Muscle of back (tissue), 13 donors: ENCODE measurements at places on chromosomes 6 and 20.
A peak's percentile ranks its signal among the peaks of the same experiment; 100 is the strongest.

GRCh38 chr20:53570446-53571276 lies 23.0 kb downstream of the ZNF217 start:
- DNase-seq: no peak

DNA sequence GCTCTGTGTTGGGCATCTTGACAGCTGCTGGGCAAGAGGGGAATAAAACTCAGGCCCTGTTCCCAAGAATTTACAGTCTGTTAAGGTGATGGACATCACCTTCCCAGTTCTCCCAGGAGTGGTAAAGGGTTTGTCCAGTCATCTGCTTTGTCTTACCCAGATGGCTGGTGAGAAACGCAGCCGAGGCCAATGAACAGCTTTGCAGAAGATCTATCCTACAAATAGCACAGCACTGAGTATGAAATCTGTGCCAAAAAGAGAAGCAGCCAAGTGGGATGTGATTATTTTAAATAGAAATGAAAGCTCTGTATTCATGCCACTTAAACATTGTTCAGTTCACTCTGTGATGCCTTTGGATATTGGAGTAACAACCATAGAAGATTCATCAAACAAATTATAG lies 132.7 kb upstream of the SLC22A16 start:
- DNase-seq: peak; percentile 24

- DNase-seq: no peak
Measured at GRCh38 chr6:113317442-113317841, 539.7 kb upstream of the MARCKS start.

GRCh38 chr6:163941624-163941976 lies 527.1 kb downstream of the QKI start:
- DNase-seq: no peak

- DNase-seq: no peak
Measured at GRCh38 chr6:104414723-104415122, 445.0 kb downstream of the HACE1 start.

- DNase-seq: no peak
Measured at GRCh38 chr6:170510631-170511030, 42.5 kb downstream of the PSMB1 start.

DNA sequence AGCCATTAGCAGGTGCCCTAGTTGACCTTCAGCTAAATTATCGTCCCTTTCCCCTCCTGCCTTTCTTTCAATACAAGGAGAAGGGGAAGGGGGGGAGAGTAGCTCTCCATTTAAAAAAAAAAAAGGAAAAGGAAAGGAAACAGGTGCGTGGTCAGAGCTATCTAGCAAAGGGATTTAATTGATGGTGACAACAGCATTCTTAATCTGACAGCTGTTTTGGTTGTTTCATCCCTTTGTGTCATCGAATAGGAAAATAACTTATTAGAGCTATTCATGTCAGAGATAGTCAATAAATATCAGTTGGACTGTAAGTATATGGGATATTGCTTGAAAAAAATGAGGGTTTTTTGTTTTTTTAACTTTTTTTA lies 195.2 kb upstream of the SASH1 start:
- DNase-seq: no peak

DNA sequence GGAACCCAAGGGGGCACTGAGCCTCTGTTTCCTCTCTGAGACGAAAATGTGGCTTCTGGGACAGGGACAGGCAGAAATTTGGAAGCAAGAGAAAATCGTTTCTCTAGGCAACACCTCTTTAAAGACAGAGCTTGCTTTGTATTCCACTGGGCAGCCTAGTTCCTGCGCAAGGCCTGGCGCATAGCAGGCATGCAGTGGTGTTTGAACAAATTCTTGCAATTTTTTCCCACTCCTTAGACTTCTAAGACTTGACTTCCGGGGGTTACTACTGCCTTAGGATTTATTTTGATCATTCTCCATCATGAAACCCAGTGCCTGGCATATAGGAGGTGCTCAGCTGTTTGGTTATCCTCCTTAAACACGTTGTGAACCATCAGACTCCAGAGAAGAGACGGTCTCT lies 249.0 kb upstream of the KCNG1 start:
- no peak for DNase-seq

DNA sequence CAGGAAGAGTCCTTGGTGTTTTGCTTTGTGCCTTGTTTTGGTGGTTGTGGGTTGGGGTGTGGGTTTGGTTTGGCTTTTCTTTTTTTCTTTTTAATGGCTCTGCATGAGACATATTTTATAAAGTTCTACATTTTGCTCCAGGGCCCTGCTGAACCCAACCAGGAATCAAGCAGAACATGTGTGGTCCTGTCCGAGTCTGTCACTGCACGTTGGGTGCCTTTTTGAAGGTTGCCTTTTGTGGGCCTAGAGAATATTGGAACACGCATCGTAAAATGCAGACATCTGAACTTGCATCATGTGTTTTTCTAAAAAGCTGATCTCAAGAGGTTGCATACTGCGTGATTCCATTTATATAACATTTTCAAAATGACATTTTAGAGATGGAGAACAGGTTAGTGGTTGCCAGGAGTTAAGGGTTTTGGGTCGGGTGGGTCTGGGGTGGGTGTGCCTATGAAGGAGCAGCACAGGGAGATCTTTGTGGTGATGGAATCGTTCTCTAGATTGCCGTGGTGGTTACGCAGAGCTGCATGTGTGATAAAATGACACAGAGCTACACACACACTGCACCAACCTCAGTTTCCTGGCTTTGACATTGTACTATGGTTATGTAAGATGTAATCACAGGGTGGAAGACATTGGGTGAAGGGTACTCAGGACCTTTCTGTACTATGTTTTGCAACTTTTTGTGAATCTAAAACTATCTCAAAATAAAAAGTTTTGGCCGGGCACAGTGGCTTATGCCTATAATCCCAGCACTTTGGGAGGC lies 80.2 kb downstream of the EYA2 start:
- DNase-seq: no peak

DNA sequence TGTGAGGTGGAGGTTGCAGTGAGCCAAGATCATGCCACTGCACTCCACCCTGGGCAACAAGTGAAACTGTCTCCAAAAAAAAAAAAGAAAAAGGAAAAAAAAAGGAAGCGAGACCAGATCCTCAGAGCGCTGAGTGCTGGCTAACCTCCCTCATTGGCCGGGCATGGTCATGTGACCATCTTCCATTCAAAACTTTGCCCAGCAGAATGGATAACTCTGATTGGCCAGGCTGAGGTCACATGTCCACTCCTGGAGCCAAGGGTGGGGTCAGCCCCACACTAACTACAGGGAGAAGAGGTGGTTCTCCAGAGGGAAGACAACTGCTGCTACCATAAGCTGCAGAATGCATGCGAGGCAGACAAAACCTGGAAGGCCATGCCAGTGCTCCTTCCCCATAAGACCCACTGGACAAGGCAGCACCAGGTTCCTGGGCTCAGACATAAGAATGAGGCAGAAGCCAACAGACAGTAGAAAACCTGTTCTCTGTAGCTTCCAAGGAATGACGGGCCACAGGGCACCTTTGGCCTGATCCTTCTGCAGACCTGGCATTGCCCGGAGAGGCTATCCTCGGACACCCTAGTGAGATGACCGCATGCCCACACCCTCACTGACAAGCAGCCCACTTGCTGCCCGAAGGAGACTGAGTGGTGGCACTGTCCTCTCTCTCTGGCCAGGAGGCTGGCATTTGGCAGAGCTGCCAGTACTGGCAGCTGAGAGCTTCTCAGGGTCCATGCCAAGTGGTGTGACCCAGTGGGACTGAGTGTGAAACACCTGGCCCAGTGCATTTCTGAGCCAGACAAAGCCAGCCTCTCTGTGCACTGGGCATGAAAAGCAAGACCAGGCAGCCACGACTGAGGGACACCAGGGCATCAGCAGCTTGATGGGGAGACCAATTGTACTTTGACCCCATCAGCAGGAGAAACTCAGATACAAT lies 311.9 kb upstream of the SULF2 start:
- DNase-seq: no peak

GRCh38 chr20:10309326-10309725 lies 90.7 kb downstream of the SNAP25 start:
- DNase-seq: peak; percentile 87

DNA sequence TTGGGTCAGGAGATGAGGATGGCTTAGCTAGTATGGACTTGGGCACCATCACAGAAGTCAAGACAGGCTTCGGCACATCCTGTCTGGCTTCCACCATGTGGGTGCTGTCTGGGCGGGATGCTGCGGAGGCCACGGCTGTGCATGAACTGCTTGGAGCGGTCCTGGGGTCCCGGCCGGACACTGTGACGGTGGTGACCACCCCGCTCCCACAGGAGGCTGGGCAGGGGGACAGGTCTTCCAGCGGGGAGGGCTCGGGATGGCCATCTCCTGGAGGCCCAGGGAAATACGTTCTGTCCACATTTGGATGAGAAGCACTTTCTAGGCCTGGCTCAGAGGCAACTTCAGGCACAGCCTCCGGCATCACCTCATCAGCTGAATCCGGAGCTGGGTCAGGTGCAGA lies 32.1 kb upstream of the TCFL5 start:
- DNase-seq: no peak

GRCh38 chr20:23643659-23644058 lies 5.9 kb upstream of the CST3 start:
- DNase-seq: no peak

- DNase-seq: peak; percentile 94
Measured at GRCh38 chr6:150800674-150801314, 64.7 kb upstream of the MTHFD1L start.

- DNase-seq: no peak
Measured at GRCh38 chr20:53917145-53918019, 153.0 kb downstream of the BCAS1 start.

GRCh38 chr6:170371080-170371479 lies 64.5 kb downstream of the FAM120B start:
- DNase-seq: no peak

DNA sequence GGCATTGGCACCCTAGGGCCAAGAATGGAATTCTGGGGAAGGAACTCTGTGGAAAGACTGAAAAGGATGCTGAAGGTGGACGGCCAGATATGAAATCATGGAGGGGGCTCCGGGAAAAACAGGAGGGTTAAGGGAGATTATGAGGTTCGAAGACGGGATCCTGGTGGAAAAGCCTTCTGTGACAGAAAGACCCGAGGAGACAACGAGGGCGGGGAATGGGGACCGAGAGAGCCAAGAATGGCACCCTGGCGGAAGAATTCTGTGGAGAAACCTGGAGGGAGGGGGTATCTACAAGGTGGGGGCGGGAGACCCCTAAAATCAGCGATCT lies 426 bp downstream of the TRMT6 start:
- DNase-seq: no peak

DNA sequence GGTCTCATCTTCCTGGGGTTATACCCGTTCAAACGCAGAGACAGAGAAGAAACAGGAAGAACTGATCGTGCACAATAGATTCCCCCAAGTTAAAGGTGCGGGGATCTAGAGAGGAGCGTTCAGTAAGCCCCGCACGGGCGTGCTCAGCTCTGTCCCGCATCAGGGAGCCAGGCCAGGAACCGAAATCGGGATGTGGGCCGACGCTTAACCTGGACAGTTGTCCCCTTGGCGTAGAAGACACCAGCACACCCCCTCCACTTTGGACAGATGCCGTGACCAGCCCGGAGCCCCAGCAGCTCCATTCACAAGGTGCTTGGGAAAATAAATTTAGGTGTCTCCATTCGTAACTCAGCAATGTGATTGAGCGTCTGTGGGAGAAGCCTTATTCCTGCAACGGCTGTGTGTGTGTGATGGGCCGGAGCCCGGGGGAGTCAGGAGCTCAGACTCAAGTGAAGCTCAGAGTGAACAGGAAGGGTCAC lies 24.0 kb upstream of the GATA5 start:
- no peak for DNase-seq

DNA sequence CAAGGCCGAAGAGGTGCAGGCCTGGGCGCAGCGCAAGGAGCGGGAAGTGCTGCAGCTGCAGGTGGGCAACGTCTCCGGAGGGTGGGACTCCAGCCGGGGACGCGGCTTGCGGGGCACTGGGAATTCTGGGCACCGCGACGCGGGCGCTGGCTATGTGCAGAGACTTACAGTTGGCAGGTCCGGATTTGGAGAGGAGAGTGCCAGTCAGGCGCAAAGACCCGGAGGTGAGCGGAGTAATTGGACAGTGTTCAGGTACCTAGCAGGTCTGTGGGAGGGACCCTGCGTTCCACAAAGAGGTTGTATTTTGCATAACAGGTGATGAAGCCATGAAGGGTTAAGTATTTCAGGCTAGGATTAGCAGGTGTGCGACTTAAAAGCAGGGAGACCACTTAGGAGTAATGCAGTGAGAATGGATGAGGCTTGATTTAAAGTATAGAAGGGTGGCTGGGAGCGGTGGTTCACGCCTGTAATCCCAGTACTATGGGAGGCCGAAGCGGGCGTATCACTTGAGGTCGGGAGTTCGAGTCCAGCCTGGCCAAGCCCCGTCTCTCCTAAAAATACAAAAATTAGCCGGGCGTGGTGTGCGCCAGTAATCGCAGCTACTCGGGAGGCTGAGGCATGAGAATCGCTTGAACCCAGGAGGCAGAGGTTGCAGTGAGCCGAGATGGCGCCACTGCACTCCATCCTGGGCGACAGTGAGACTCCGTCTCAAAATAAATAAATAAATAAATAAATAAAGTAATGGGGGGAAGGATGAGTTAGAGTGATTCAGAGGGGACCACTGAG lies 1.0 kb downstream of the MRPS26 start:
- no peak for DNase-seq

DNA sequence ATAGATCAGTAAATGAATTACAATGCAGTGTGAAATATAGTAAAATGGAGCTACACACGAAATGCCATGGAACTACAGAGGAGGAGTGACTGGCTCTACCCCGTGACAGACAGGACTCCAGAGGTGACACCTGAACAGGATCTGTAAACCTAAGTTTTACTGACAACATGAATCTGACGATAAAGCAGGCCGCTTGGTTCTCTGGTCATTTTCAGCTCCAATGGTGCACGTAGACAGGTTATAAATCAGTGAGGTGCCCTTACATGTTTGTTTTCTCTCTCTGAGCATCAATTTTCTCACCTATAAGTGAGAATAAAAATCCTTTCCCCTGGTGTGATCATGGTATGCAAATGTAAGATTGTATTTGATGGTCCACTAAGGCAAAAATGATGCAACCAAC lies 301.7 kb upstream of the PLN start:
- no peak for DNase-seq

- DNase-seq: no peak
Measured at GRCh38 chr20:40481743-40482458, 207.1 kb downstream of the MAFB start.

DNA sequence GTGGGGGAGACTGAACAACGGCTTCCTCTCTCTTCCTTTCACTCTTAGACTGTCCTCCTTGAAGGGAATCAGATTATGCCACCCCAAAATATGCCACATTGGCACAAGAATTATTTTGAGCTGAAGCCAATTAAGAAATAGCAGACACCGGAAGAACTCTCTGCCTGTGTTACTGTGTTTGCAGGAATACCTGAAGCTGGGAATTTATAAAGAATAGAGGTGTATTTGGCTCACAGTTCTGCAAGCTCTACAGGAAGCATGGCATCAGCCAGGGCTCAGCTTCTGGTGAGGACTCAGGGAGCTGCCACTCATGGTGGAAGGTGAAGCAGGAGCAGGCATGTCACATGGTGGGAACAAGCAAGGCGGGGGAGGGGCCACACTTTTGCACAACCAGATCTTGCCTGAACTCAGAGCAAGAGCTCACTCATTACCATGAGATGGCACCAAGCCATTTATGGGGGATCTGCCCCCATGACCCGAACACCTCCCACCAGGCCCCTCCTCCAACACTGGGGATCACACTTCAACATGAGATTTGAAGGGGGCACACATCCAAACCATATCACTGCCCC lies 46.0 kb downstream of the PCNA start:
- no peak for DNase-seq
